Activated T-cell treated with anti-CD3 and anti-CD28 coated beads, Interleukin-2, amount 50 U/mL, for 72 hours (primary cell): ENCODE measurements at places on chromosomes 3 and 15.

GRCh38 chr15:57301307-57301706 is 75.0 kb upstream of the CGNL1 start:
- no peak for DNase-seq

- no peak for DNase-seq
These were observed 40.0 kb downstream of the USP3 start for GRCh38 chr15:63544258-63545026.

- DNase-seq = no peak
These were observed 1.4 kb downstream of the CSK start for GRCh38 chr15:74783072-74783807.

GRCh38 chr3:70916375-70917055 is 604.1 kb upstream of the MDFIC2 start:
- DNase-seq = no peak

GRCh38 chr3:170697908-170698307 is 112.0 kb upstream of the SLC7A14 start:
- no peak for DNase-seq

- DNase-seq = no peak
These were observed 21.9 kb downstream of the ISL2 start for GRCh38 chr15:76358453-76358852.

DNA sequence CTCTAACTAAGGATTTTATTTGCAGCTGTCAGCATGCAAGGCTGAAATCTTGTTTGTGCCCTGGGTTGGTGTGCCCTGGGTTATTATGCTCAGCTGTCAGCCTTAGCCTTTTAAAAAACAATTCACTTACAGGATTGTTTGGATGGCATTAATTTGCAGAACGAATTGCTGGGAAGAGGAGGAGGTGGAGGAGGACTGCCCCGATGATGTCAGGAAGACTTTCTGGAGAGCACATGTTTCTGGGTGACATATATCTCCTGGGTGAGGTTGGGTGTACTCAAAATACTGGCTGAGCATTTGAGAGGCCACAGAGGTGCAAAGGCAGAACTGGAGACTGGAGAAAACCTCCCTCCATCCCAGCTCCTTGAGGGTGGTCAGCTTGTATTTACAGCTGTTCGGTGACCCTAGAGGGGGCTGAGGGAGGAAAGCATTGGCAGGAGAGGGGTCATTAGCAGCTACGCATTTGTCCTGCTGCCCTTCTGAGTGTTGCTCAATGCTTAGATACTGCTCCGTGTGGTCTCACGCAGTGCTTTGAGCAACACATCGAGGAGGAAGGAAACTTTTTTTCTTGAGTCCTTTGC is 59.8 kb upstream of the PSMD6 start:
- DNase-seq = no peak
